ENCODE measurements at places on chromosomes 4 and X.

GRCh38 chr4:177266506-177266905, 43.2 kb upstream of the NEIL3 start:
- peak; percentile 59 for DNase-seq

- no peak for DNase-seq
These were observed 57.4 kb downstream of the TSC22D3 start for GRCh38 chrX:107718156-107718621.

DNA sequence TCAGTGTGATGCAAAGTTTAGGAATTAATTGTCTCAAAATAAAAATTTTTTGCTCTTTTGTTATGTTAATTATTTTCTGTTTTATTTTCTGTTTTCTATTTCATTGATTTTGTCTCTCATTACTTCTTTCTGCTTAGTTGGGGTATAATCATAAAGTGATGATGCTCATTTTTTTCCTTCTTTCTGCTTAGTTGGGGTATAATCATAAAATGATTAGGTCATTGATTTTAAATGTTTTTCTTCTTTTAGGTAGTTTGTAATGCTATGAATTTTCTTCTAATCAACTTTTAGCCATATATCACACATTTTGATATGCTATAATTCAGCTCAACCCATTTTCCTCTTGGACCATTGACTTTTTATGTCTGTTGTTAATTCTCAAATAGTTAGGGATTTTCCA, 43.7 kb downstream of the NEUROG2 start:
- DNase-seq, result no peak

- DNase-seq, result no peak
These were observed 44.6 kb downstream of the C4orf33 start for GRCh38 chr4:129140521-129140920.

- no peak for DNase-seq
These were observed 33.1 kb upstream of the CYP4V2 start for GRCh38 chr4:186158021-186158813.

DNA sequence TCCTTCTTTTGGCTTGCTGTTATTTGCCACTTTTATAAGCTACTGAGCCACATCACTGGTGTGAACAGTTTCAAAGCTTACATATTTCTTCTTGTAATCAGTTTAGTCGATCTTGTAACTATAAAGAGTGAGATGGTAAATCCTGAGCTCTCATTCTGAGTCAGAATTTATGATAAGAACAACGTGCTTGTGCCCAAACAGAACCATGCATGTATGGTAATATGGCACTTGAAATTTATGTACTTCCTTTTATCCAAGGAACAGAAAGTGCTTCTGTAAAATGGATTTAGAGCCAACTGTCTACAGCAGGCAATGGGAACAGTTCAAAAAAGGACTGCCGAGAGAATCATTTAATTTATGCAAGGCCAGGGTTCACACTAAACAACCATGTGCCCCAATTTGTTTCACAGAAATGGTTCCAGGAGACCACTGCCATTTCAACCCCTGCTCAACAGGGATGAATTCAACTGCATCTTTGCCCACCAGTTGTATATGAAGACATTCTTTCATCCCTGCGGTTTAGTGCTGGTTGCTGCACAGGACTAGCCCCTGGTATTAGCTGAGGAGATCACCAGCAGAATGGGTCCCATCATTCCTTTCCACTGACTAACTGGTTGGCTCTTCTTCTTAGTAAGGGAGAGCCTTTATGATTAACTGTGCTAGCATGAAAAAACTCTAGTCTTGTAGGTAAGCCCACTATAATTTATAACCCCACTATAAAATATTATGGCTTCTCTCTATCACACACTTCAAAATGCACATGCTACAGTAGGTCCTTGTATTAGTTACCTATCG, 162.9 kb upstream of the PGRMC2 start:
- no peak for DNase-seq

GRCh38 chrX:13271511-13271910, 48.3 kb downstream of the ATXN3L start:
- no peak for DNase-seq

DNA sequence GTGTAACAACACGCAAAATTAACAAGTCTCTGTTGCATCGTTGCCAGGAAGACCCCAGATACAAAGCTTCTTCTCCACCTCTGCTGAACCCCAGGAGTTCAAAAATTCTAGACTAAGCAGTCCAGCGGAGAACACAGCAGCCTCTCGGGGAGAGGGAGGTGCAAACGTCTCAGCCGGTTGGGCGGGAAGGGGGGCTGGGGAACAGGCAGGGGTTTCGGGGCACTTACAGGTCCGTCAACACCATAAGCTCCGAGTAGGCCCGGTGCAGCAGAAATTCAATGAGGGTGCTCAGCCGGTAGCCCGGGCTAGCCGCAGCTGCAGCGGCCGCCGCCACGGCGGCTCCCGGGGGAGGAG, 394 bp downstream of the MED14 start:
- DNase-seq, result no peak

- DNase-seq, result no peak
These were observed 53.1 kb upstream of the GIMD1 start for GRCh38 chr4:106421441-106422296.

DNA sequence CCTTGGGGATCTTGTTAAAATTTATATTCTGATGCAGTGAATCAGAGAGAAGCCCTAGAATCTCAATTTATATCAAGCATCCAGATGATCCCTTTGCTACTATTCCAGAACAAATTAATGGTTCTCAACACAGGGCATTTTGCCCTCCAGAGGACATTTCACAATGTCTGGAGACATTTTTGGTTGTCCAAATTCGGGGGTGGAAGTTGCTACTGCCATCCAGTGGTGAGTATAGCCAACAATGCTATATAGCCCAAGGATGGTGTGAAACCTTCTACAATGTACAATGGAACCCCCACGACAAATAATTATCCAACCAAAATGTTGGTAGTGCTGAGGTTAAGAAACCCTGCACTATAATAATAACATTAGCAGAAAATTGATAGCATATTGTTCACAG, 2440.0 kb downstream of the PCDH7 start:
- DNase-seq, result no peak

DNA sequence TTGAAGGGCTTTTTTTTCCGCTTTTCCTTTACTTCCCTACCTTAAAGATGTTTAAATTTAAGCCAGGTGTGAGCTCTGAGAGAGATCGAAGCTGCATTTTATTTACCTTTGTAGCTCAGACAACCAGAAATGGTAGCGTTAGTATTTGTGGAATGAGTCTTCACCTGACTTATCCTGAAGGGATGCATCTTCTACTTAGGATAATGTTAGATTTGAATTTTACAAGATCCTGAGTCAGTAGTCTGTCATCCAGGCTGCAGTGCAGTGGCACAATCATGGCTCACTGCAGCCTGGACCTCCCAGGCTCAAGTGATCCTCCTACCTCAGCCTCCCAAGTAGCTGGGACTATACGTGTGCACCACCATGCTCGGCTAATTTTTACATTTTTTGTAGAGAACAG, 26.2 kb downstream of the TMSB4X start:
- no peak for DNase-seq

DNA sequence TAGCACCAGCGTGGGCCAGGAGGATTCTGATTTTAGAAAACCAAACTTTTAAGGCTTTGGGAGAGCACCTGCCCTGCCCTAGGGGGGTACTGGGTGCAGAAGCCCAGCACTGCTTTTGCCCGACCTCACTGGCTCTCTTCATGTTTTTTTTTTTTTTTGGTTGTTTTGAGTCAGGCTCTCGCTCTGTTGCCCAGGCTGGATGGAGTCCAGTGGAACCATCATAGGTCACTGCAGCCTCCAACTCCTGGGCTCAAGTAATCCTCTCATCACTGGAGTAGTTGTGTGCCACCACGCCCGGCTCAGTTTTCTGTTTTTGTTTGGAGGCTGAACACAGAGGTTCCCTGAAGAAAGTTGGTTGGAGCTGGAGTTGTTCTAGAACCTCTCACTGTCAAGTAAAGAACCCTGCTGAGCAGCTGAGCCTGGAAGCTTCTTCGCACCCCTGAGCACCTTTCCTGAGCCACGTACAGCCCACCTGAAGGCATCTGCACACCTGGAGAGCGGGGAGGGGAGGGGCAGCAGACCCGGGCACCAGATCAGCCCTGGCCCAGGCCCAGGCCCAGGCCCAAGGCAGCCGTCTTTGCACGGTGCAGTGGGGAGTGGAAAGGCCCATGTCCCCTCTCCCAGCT, 49.5 kb downstream of the SHROOM2 start:
- no peak for DNase-seq

- DNase-seq, result no peak
These were observed 560.8 kb downstream of the FGF13 start for GRCh38 chrX:138150709-138151108.

GRCh38 chrX:48459483-48459882, 10.6 kb downstream of the SLC38A5 start:
- DNase-seq, result no peak

DNA sequence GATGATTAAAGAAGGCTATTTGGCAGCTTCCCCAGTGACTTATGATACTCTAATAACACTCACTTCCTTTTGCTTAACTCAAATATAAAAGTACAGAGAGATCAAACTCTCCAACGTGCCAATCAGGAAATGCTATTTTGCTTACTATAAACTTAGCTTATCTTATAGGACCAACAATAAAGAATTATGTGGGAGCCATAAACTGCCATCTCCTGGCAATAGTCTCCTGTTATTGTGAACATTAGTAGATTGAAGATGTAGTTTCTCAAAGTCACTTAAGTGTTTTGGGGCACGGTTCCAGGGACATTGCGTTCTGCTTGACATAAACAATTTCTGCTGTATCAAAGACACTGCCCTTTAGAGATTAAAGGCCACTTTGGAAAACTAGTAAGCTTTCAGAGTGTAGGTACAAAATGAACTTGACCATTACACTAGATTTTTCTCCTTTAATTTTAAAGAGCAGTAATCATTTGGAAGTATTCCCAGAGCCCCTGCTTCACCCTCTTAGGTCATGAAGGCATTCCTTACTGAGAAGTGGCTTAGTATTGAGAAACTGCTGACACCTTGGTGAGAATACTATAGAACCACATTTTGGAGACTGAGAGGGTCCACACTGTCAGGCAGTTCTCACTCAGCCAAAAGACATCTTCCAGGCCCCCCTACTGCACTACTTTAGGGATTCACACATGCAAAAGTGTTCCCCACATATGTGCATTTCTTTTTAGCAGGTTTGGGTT, 51.9 kb downstream of the MAOA start:
- no peak for DNase-seq

GRCh38 chrX:40061871-40062524, 35.8 kb downstream of the BCOR start:
- no peak for DNase-seq

GRCh38 chr4:115334736-115335411, 221.5 kb upstream of the NDST4 start:
- DNase-seq, result no peak

DNA sequence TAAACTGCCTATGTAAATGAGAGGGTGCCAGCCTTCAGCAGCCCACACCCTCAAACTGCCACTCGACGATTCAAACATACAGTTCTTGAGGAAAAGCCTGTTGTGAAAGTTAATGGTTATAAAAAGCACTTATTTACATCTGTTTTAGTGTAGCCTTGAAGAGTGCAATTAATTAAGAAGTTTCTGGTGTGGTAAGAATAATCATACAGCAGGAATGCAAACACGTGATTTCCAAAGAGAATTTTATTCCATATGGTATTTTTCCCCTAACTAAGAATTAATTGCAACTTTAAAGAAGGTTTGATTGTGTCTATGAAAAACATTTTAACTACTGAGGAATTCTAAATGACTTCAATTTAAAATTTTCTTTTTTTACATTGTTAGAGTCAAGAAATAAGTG, 176.3 kb upstream of the PITX2 start:
- DNase-seq, result no peak

GRCh38 chr4:146439999-146440398, 81.7 kb downstream of the SLC10A7 start:
- DNase-seq, result no peak

- DNase-seq, result no peak
These were observed 43.2 kb downstream of the GSTCD start for GRCh38 chr4:105751718-105752299.

DNA sequence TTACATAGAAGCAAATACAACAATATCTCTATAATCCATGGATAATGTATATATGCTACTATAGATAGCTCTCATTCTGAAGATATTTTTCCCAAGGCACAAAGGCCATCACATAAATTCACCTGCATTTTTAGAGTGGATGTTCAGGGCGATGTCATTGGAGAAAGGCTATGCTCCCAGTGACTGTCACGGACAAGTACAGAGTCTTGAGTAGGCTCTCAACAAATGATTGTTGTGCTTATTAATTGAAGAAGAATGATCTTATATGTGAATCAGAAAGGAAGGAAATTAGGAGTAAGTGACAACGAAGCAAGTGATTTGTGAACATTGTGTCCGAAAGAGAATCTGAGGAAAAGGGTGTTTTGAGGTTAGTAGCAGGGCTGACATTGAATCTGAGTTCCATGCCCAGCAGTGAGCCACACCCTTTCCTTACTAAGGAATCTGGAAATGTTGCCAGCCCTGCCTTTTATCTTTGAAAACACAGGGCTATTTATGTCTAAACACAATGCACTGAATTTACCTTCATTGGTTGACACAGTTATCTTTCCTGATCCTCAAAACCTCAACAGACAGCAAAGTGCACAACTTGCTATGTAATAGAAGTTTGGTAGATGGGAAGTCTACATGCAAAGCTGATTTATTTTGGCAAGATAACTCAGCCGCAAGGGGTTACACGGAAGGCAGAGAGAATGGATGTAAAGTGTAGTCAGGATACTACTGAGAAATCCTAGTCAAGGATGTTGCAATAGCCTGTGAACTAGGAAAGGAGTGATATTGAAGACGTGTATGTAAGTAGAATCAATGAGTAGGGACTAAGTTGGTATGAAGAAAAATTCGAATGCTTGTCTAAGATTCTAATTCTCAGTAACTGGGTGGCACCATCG, 50.4 kb downstream of the SORBS2 start:
- DNase-seq, result no peak

GRCh38 chr4:186557486-186557885, 2.1 kb upstream of the MTNR1A start:
- DNase-seq, result no peak

- DNase-seq, result peak; percentile 87
These were observed 63.3 kb downstream of the MEPE start for GRCh38 chr4:87895964-87896621.

DNA sequence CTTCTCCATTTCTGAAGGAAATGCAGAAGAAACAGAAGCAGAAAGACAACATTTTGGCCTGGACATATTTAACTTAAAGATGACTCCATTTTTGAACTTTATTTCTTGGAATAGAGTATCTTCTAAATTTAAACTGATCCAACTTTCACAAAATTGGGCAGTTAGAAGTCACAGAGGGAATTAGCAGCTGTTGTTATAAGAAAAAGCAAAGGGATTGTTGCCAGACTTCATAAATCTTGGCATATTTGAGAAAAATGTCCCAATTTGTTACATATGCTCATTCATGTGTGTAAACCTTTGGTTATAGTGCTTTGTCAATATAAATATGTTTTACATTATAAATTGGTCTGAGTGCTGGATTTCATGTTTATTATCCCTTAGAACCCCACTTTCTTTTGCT, 3.4 kb downstream of the GLUD2 start:
- no peak for DNase-seq

- no peak for DNase-seq
These were observed 880.6 kb upstream of the INTU start for GRCh38 chr4:126752126-126752525.

Data from kidney epithelial cell (primary cell).